Pancreas (tissue), 10 donors: ENCODE measurements at places on chromosomes 4 and X.

GRCh38 chrX:17792826-17793225, 55.5 kb downstream of the SCML1 start:
- DNase-seq = no peak

DNA sequence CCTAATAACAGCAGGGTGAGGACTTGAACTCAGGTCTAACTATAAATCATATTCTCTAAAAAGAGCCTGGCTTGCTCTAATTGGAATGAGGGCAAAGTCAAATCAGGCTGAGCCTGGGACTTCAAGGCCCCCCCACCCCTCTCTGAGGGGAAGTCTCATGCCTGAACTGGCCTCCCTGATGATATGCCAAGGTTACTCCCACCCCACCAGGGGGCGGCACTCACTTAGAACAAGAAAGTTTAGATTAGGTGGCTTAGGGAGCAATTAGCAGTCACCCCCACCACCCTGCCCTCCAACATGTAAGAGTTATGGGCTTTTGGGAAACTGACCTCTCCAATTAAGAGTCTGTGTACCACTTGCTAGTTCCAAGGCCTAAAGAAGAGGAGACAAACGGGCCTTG, 2.7 kb downstream of the FOXO4 start:
- DNase-seq = no peak

- DNase-seq = no peak
Measured at GRCh38 chr4:145498430-145498829, 16.8 kb downstream of the SMAD1 start.

- no peak for DNase-seq
Measured at GRCh38 chrX:10199212-10199611, 42.4 kb downstream of the CLCN4 start.

- DNase-seq = no peak
Measured at GRCh38 chr4:141711211-141711610, 74.8 kb downstream of the IL15 start.

- no peak for DNase-seq
Measured at GRCh38 chr4:89275587-89275986, 32.0 kb downstream of the GPRIN3 start.

DNA sequence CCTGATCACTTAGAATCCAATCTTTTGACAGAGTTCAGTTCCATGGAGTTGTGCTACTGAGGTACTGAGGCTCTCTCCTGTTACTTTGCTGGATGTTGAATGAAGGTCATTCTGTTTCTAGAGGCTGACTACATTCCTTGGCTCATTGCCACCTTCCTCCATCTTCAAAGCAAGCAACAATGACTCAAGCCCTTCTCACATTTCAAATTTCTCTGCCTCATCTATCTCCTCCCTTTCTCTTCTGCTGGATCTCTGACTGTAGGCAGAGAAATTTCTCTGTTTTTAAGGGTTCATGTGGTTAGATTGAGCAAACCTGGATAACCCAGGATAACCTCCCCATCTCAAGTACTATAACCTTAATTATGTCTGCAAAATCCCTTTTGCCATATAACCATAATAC, 775.4 kb downstream of the STPG2 start:
- DNase-seq = no peak

GRCh38 chr4:40334591-40335524, at the start of gene CHRNA9:
Gene CHRNA9 (plus strand): TSS chr4:40335333. CDS start chr4:40335468, 135 bp downstream.
- no peak for DNase-seq

- DNase-seq = no peak
Measured at GRCh38 chr4:168549143-168549542, 52.3 kb downstream of the PALLD start.

GRCh38 chrX:56313308-56313707, 81.2 kb downstream of the KLF8 start:
- DNase-seq = no peak

DNA sequence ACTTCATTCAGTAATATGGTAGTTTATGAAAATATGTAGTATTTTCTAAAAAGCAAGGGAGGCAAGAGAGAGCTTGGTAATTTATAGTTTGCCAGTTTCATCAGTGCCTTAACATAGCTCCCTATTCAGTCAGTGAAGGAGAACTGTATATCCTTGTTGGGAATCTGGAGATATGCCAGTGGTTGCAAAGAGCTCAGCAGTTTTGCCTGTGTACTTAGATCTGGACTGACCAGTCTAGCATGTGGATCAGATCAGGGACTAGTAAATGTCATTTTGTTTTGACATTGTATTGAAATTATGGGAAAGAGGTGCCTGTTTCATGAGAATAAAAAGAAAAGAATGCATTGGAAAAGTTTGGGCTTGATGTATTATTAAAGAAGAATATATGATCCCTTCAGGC, 88.6 kb downstream of the ZIC3 start:
- no peak for DNase-seq

DNA sequence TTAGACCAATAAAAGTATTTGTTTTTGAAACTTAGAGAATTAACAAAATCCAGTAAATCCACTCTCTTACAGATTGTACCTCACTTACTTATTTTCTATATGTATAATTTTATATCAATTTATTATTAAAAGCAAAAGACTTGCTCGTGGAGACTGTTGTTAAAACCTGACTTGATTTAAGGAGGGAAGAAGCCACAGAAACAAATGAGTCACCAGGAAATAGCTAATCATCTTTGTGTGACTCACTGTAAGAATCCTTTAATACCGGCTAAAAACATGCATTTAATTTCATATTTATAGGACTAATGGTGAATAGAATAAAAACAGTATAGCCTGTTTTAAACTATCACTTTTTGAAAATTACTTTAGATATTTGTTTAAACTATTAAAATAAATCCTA, 29.9 kb upstream of the UBE2NL start:
- DNase-seq = no peak

DNA sequence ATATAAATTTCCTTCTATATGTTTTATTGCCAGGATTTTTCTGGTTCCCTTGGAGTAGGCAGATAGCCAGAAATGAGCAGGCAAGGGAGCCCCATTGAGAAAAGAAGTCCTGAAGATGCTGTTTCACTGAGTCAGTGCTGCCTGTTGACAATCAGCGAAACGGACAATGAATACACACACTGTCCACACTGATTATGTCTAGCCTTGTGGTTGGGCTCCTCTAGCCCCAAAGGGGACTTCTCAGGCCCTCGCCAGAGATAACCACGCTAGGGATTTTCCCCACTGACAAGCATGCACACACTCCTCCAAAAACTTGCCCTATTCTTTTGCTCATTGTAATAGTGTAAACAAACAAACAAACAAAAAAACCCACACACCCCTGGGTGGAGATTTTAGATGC, 369.3 kb downstream of the DMD start:
- no peak for DNase-seq

DNA sequence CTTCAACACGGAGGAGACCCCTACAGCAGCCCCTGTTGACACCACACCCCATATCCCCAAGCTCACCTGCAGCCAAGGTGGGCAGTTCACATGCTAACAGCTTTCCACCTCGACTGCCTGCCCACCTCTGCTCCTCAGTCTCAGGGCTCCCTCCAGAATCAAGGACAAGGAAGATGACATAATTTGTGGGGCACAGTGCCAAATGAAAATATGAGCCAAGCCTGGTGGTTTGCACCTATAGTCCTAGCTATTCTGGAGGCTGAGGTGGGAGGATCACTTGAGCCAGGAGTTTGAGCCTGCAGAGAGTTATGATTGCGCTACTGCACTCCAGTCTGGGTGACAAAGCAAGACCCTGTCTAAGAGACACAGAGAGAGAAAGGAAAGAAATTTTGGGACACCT, 516.3 kb downstream of the BCOR start:
- DNase-seq = no peak

- no peak for DNase-seq
Measured at GRCh38 chr4:173669460-173670179, 139.6 kb upstream of the HAND2 start.
